ENCODE measurements at places on chromosomes 4 and X.

DNA sequence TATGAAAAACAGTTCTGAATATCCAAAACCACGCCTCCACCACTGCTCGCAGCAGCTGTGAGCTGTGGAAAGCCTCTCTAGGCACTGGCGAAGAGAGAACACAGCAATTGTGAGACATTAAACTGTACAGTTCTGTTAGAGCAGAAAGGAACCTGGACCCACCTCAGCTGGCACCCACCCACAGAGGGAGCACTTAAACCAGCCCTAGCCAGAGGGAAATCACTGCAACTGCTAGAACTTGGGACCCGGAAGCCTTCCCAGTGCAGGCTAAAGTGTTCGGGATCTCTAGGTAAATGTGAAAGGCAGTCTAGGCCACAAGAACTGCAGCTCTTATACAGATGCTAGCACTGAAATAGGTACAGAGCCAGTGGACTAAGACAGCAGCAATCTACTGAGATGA lies 308.8 kb downstream of the PRR32 start:
- DNase-seq, result no peak

- DNase-seq, result no peak
Observed at GRCh38 chr4:15470128-15470475, 420 bp downstream of the CC2D2A start.

DNA sequence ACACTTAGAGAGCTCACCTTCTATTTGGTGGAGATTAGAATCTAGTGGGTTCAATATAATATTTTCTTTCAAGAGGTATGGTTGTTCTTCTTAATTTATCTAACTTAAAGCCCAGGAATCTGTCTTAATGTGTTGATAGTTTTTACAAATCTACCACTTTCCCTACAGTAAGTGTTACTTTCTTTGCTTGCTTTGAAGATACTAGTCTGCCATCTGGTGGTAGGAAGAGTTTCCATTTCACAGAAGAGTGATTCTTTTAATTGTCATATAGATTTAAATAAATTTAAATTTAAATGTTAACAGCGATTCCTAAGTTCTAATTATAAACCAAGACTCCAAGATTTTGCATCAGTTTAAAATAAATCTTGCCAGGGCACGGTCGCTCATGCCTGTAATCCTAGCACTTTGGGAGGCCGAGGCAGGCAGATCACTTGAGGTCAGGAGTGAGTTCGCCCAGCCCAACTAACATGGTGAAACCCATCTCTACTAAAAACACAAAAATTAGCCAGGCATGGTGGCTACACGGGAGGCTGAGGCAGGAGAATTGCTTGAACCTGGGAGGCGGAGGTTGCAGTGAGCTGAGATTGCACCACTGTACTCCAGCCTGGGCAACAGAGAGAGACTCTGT lies 43.5 kb downstream of the NUDT9 start:
- peak; percentile 67 for DNase-seq

DNA sequence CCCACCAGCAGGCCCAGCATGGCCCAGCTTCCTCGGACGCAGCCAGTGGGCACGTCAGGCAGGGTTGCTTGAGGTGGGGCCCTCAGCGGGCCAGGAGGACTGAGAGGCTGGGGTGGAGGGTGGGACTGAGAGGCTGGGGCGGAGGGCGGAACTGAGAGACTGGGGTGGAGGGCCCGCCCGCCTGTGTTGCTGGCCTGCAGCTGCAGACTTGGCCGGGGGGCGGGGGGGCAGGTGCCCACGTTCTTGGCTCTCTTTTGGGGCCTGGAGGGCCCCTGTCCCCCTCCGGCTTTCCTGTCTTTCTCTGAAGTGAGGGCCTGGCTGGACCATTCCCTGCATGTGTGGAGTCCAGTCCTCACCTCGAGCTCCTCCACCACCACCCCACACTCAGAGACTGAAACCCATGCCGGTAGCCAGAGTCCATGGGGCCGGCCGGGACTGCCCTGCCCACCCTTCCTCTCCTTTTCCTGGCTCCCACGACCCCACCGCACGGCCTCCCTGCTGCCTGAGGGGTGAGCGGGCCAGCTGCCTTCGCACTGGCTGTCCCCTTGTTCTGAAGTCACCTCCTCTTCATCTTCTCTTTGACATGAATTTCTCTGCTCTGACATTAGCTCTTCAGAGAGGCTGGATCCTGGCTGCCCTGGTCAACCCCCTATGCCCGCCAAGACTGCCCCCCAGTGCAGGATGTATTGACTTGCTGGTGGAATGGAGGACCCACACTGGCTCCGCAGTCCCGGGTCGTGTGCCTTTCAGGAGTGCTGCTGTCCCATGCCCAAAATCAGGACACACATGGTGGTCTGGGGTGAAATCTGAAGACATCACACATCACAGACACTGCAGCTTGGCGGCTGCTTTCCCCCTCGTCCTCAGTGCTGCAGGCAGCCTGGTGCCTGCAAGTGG lies 10.1 kb upstream of the NKX1-1 start:
- DNase-seq, result no peak

DNA sequence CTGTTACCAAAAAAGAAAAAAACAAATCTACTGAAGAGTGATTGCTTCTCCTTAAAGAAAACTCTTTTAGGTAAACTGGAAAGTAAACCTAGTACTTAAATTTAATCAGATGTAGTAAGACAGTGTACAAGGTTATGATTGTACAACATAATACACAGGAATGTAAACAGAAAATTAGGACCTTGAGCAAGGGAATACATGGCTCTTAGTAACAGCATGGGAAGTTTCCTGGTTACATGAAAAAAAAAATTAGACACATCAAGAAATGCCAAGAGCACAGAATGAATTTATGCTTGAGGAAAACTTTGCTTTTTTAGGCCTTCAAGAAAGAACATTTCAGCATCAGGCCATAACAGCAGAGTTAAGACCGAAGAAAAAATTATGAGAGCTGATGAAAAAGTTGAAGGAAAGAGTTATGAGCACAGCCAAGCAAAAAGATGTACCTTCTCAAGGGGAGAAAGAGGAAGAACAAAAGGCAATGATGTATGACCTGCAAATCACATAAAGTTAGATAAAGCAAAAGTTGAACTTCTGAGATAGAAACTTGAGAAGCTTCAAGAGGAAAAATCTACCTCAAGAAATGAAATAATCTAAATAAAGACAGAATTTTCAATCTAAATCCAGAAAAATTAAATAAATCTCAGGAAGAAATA lies 311.6 kb downstream of the GALNTL6 start:
- no peak for DNase-seq

GRCh38 chr4:137748616-137749015 lies 216.3 kb upstream of the PCDH18 start:
- DNase-seq, result no peak
